ENCODE measurements at places on chromosomes 1 and 21.
A peak's percentile ranks its signal among the peaks of the same experiment; 100 is the strongest.

- DNase-seq: no peak
Observed at GRCh38 chr1:39890273-39890672, 7.0 kb upstream of the TRIT1 start.

GRCh38 chr1:19819701-19820100 is 4.6 kb upstream of the RNF186 start:
- no peak for DNase-seq

DNA sequence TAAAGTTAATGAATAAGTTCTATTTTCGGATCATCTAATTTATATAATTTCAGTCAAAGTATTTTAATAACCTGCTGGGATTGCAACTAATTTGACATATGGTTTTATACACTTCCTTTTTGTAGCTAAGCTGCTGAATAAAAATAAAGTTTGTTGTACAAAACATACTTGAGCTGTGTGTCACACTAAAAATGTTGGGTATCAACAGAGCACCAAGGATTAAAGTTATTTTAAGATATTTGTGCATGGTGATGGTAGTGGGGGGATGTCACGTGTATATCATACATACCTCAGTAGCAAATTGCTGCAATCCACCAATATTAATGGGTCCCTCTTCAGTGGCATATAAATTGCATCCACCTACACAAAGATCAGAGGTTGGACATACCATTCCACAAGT is 199.6 kb downstream of the DPYD start:
- DNase-seq: no peak

DNA sequence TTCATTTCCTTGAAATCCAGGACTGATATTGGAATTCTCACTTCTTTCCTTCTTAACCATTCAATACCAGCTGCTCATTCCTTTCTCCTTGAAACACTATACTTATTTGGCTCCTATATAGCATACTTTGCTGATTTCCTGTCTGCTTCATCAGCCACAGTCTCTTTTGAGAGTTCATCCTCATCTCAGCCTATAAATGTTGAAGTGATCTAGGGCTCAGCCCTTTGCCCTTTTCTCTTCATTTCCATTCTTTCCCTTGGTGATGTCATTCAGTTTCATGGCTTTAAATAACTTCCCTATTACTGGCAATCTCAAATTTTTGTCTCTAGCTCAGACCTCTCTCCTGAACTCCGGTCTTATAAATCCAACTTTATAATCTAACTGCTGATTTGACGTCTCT is 24.1 kb upstream of the RABGAP1L start:
- DNase-seq: no peak

GRCh38 chr1:150578272-150579109 is 919 bp downstream of the MCL1 start:
- peak; percentile 50 for DNase-seq

DNA sequence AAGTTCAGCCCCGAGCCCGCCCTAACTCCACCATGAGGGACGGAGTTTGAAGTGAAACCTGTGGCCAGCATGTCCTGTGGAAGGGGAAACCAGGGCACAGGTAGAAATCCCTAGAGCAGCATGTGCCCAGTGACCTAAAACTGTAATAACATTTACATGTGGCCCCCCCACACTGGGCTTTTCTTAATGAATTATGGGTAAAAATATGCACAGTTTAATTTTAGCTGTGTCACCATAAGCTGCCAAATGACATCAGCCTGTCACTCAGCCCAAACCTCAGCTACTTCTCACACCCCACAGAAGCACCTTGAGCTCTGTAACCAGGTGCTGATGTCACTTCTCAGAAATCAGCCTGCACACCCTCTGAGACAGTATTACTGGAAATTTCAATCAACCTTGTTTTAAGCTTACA is 50.0 kb upstream of the SLC19A1 start:
- DNase-seq: no peak

DNA sequence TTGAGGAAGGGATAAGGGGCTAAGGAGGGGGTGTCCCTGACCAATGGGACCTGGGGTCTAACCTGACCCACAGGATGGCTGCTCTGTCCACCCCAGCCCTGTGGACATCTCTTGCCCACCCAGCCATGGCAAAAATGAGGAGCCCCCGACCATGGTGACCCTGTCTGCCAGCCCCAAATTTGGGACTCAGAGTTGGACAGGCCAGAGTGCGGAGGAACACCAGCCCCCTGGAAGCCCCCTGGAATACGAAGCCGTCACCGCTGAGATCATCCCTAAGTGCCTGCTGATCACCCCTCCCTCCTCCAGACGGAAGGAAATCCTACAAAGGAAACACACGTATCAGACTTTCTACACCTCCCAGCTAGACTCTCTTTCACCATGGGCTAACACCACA is 119.3 kb downstream of the SIK1 start:
- DNase-seq: no peak

DNA sequence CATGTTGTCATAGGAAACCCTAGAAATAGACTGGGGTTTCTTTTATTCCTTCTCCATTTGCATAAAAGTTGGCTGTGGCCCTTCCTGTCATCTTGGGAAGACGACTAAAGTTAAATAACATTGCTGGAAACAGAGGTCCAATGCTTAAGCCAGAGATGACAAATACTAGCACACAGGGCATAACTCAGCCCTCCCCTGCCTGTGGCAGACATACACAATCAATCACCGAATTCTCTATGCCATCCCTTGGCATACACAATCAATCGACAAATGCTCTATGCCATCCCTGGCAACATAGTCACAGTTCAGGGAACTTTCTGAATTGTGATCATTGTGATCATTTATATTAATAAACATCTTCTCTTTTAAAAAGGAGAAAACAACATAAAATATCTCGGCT is 229.4 kb downstream of the KAZN start:
- no peak for DNase-seq

DNA sequence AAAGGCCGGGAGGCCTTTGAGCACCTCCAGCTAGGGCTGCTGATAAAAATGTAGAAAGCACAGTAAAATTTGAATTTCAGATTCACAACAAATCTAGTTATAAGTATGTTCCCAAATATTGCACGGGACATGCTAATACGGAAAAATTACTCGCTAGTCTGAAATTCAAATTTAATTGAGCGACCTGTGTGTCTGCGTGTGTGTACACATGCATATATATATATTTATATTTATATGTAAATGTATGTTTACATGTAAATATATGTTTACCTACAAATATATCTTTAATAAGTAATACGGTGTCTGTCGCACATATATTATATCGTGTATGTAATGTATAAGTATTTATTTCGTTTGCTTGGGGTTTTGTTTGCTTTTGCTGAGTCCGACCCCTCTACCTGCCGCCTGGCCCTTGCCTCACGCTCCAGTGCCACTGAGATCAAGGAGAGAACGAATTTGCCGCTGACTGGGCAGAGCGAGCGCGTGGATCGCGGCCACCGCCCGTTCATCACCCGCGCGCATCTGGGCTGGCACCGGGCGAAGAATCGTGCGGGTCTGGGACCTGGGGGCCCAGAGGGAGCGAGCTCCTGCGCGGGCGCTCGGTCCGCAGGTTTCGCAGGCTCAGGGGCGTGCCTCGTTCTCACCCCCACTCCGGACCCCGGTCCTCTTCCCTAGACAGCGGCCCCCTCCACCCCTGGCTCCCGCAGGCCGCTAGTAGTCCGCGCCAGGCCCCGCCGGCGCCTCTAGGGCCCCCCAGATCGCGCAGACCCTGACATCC is 534 bp upstream of the WRAP73 start:
- no peak for DNase-seq

- DNase-seq: no peak
Observed at GRCh38 chr1:41420860-41421259, 59.6 kb downstream of the FOXO6 start.

DNA sequence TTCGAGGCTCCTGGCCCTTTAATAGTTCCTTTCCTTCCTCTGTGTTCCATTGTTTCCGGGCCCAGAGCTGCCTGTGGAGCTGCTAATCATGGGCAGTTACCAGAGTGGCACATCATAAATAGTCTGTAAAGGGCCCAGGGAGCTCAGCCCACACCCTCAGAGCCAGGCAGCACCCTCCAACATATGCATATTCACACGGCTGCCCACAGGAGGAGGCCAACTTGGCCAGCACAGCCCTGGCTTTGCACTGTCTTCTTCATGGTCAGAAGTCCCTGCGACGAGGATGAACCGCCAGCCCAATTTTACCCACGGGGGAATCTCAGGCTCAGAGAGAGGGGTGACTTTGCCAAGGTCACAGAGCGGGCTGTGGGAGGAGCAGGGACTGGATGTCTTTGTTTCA is 172.5 kb downstream of the TRABD2B start:
- DNase-seq: no peak

- DNase-seq: no peak
Observed at GRCh38 chr1:151143986-151144385, 2.4 kb downstream of the SEMA6C start.

- DNase-seq: peak; percentile 48
Observed at GRCh38 chr1:203475012-203475981, at the start of gene PRELP. TSS of gene PRELP (plus strand) at chr1:203475806. CDS start at chr1:203483185, 7,379 bp downstream.

- no peak for DNase-seq
Observed at GRCh38 chr1:185315445-185316071, 1.5 kb downstream of the IVNS1ABP start.

GRCh38 chr1:11946647-11947046 is 12.1 kb downstream of the PLOD1 start:
- no peak for DNase-seq

- DNase-seq: peak; percentile 31
Observed at GRCh38 chr1:87024936-87025540, 110.6 kb downstream of the HS2ST1 start.

DNA sequence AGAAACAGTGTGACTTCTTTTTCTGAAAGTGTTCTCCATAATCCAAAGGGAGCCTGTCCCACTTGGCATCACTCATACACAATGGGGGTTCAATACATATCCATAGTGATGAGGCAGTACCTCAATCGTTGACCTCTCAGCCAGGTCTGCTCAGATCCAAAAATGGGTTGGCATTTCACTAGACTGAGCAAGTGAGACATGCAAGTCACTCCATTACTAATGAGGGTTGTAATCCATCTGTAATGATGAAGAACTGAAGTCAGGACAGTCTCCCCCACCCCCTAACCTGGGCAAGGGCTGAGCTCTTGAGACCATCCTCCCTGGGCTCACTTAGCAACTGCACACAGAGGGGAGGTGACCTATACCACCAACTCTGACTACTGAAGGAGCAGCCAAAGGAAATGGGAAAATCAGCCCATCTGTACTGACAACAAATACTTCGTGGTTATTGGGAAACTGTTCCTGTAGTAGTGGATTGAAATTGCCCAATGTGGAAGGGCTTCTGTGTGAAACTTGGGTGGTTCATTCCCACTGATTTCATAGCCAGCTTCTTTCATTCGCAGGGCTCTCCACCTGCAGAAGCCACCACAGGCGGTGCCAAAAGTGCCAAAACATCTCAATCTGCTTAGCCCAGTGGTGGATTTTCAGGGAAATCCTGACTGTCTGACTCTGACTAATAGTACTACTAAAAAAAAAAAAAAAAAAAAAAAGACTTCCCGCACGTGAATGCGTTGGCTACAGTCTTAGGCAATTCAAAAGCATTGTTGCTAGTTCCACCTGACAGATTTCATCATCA is 5.0 kb downstream of the NGF start:
- DNase-seq: no peak

- DNase-seq: no peak
Observed at GRCh38 chr1:195450794-195451193, 1157.4 kb downstream of the KCNT2 start.

- no peak for DNase-seq
Observed at GRCh38 chr21:42286416-42286815, 28.8 kb downstream of the TFF3 start.

DNA sequence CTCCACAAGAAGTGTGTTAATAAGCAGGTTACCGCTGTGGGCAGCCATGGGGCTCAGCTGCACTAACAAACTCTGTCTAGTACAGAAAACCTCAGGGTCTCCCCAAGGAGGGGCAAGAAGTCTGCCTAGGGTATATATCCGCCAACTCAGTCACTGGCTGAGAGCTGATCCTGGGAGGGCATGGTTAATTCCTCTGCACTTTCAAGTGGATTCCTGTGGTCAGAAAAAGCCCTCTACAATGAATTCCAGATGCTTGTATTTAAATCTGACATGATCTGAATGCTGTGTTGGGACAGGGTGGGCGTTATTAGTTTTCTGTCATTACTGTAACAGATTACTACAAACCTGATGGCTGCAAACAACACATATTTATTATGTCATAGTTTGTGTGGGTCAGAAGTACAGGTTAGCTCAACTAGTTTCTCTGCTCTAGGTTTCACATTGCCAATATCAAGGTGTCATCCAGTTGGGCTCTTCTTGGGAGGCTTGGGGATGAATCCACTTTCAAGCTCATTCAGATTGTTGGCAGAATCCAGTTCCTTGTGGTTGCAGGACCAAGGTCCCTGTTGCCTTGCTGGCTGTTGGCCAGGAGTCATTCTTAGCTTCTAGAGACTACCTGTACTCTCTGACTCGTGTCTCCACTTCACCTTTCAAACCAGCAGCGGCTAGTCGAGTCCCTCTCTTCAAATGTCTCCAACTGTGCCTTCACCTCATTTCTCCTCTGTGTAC is 8.0 kb upstream of the SELE start:
- no peak for DNase-seq

DNA sequence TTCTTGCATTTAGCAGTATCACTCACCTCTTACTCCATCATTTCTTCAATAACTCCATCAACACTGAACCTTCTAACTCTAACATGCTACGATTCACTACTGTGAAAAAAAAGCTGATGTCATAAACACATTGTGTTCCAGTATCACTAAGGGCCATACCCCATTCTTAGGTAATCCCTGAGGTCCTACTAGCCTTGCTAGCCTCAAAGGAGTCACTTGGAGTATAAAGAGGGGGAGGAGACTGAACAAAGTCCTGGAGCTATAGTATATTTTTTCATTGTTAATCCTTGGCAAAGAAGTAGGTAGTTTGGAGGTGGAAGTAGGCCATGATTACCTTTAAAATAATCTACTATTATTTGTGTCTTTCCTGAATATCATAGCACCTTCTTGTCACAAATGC is at the start of gene SLC44A5:
Gene SLC44A5, minus strand, starts transcription at position 101 of the 400 bp plus-strand sequence. CDS start 69,667 bp downstream, outside the sequence.
- no peak for DNase-seq

DNA sequence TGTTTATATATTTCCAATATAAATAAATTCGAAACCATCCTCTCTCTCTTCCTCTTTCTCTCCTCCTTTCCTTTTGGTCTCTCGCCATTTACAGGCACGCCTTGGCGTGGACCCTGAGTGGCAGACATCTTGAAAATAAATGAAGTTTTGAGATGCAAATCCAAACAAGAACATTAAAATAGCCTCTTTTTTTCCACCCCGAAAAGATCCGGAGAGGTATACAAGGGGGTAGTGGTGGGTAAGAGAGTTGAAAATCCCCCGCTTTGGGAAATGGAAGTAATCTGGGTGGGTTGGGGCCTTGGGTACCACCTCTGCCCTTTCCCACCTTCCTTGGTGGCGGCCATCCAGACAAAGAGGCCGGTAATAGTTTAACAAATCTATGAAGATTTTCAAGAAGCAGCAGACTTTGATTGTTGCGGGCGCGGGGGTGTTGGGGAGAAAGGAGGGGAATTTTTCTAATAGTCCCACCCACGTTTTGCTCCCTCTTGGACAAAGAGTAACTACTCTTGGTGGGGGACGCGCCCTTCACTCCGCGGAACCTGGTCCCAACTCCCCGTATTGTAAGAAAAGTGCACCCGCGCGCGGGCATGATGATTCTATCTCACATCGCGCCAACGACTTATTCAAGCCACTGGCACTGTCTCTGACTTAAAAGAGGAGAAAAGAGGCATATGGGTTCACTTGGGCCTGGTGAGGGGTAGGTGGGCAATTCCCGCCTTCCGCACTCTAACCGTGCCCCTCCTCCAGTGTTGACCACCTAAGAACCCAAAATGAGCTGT is 4.0 kb upstream of the FOXD3 start:
- DNase-seq: no peak

GRCh38 chr1:4573526-4573925 is 80.9 kb upstream of the AJAP1 start:
- no peak for DNase-seq

- DNase-seq: no peak
Observed at GRCh38 chr1:200624679-200625335, 4.3 kb upstream of the KIF14 start.

GRCh38 chr1:14946684-14947238 is 206.8 kb upstream of the TMEM51 start:
- DNase-seq: no peak

All from NCI-H1105 (cell line).